ENCODE measurements at places on chromosomes 2 and 18. TPM values are rescaled to one million over a fixed set of nuclear protein-coding genes. Genes with fewer than 3 reads are reported as not detected.
A peak's percentile ranks its signal among the peaks of the same experiment; 100 is the strongest.

Gene TSPYL6
- not detected for total RNA-seq

Gene GKN2
- total RNA-seq, result not detected

Gene UGT1A3
- total RNA-seq, result not detected

Gene ST8SIA3
- total RNA-seq, result not detected

Gene YWHAQ
- 456 TPM for total RNA-seq

DNA sequence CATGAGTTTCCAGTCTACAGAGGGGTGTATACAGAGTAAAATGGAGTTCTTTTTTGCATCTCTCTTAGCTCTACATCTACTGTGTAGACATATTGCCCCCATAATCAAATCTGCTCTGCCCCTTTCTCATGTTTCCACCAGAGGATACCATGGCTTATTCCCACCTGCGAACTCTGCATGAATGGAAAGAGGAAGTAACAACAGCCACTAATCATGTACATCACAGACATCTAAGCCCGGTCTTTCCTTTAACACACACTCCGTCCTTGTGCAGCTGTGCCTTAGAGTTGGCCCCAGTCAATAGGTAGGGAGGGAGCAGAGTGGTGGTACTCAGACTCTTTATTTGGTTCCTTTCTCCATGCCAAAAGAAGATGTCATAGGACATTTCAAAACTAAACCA is 147.3 kb upstream of the NRP2 start:
- H3K36me3 ChIP-seq, result no peaks in the 10 kb centered on the region
- H3K4me1 ChIP-seq, result no peaks in the 10 kb centered on the region
- no peak overlapping the region for H3K4me3 ChIP-seq

GRCh38 chr2:191800874-191801273 is 46.0 kb downstream of the CAVIN2 start:
- no peaks in the 10 kb centered on the region for H3K36me3 ChIP-seq
- H3K4me3 ChIP-seq, result no peak overlapping the region
- H3K27me3 ChIP-seq, result no peaks in the 10 kb centered on the region
- DNase-seq, result no peak
- no peaks in the 10 kb centered on the region for H3K4me1 ChIP-seq

Gene ARHGAP15
- not detected for total RNA-seq

- peak overlapping the region; percentile 53 for H3K27ac ChIP-seq
- peaks cover 18% of the 10 kb centered on the region for H3K4me1 ChIP-seq
- DNase-seq, result peak; percentile 83
- no peaks in the 10 kb centered on the region for H3K27me3 ChIP-seq
- H3K36me3 ChIP-seq, result no peaks in the 10 kb centered on the region
These were observed 1.1 kb downstream of the TLK1 start for GRCh38 chr2:171159372-171160118.

Gene C2orf81
- 0.71 TPM for total RNA-seq

- no peaks in the 10 kb centered on the region for H3K36me3 ChIP-seq
- H3K27me3 ChIP-seq, result no peaks in the 10 kb centered on the region
- peak; percentile 66 for DNase-seq
- peak overlapping the region; percentile 60 for H3K27ac ChIP-seq
- H3K4me3 ChIP-seq, result no peak overlapping the region
- peaks cover 51% of the 10 kb centered on the region for H3K4me1 ChIP-seq
These were observed 55.3 kb upstream of the AFF3 start for GRCh38 chr2:100197631-100198153.

DNA sequence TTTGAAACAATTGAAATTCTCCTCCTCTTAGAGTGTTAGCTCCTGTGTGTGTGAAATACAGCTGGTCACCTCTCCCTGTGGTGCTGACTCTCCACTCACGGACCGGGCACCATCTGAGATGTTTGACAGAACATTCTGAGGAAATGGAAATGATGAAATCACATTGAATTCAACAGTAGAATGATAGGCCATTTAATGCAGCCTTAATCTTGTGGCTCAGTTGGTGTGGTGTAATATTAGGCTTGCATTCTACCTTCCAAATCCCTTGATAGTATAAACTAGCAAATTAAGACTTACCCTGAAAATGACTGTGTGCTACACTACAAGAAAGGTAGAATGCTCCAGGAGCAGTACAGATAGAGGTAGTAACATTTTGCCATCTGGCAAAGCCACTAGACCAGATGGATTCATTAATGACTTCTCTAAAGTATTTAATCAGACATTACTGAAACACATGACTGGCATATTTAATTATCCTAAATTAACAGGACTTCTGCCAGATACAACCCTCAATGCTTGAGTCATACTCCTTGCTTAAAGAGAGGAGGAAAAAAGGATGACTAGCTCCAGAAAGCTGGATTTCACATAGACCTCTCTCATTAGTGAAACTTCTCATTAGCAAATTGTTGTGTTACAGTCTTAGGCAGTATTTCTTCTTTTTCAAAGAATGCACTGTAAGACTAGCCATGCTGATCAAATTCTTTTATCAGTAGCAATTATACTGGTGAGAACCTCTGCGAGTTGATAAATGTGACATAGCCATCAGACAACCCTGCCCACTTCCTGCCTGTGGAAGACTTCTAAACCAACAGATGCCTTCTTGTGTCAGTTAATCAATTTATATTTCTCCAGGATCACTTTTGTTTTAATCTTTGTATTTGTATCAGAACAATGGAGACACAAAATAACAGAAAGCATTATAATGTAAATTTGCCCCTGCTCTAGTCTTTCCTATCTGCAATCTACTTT is 80.6 kb downstream of the EML6 start:
- DNase-seq, result no peak
- no peak overlapping the region for H3K27ac ChIP-seq
- H3K27me3 ChIP-seq, result peaks cover 11% of the 10 kb centered on the region
- no peaks in the 10 kb centered on the region for H3K36me3 ChIP-seq
- no peaks in the 10 kb centered on the region for H3K4me1 ChIP-seq
- H3K4me3 ChIP-seq, result no peak overlapping the region

Gene HOXD1
- total RNA-seq, result 10.4 TPM

Gene EIF2B4
- 43.7 TPM for total RNA-seq

Gene IL37
- total RNA-seq, result not detected

- H3K4me3 ChIP-seq, result no peak overlapping the region
- no peaks in the 10 kb centered on the region for H3K36me3 ChIP-seq
- H3K27me3 ChIP-seq, result no peaks in the 10 kb centered on the region
- peaks cover 14% of the 10 kb centered on the region for H3K4me1 ChIP-seq
These were observed 101.6 kb downstream of the AP1S3 start for GRCh38 chr2:223735659-223736244.

DNA sequence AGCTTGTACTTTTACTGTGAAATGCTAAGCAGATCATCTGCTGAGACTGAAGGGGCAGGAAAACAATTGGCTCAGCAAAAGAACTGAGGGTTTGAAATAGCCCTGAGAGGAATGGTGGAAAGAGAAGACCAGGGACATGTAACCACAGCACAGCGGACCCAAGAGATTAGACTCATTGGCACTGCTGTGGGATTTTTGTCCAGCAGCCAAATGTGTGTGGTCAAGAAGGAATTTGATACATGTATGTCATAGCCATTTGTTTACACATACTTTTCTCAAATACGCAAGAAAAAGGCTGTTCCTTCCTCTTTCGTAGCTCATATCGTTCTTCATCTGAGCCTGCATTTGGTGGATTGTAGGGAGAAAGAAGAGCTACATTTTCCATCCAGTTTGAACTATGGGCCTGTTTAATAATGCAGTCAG is 73.8 kb downstream of the TRABD2A start:
- no peaks in the 10 kb centered on the region for H3K4me1 ChIP-seq
- no peak overlapping the region for H3K27ac ChIP-seq
- DNase-seq, result peak; percentile 7
- H3K27me3 ChIP-seq, result no peaks in the 10 kb centered on the region
- H3K4me3 ChIP-seq, result no peak overlapping the region

Gene WDR43
- 60.6 TPM for total RNA-seq

DNA sequence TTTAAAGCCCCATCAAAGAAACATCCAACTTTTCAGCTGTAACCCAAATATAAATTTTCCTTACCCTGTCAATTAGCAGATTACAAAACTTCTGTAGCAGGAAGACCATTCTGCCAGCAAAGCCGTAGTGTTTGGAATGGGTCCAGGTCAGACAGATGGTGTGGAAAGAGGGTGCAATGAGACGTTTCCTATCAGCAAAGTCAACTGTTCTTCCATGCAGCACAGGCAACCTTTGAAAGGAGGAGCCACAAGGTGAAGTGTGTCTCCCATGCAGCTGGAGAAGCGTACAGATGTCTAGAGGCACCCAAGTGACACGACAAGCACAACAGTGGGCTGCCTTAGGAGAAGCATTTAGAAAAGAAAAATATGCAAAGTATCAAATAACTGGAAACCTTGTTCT is 83.7 kb downstream of the SP3 start:
- H3K4me1 ChIP-seq, result no peaks in the 10 kb centered on the region
- peak; percentile 49 for DNase-seq
- H3K27ac ChIP-seq, result no peak overlapping the region

GRCh38 chr2:10517351-10518043 is 69.4 kb upstream of the ODC1 start:
- H3K27ac ChIP-seq, result no peak overlapping the region
- H3K27me3 ChIP-seq, result no peaks in the 10 kb centered on the region
- H3K4me3 ChIP-seq, result no peak overlapping the region

DNA sequence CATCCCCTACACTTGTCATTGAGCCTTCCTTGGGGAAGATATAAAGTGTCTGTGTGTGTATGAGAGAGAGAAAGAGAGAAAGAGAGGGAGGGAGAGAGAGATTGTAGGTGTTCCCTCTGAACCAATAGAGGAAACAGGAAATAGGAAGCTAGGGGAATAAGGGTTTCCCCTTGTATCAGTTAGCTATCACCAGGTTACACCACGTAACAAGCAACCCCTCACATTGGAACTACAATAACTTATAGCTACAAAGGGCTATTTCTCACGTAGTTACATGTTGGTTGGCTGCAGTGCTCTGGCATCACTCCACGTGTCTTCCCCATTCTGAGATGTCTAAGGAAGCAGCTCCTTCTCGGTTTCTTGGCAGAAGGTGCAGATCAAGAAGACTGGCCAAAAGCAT is 41.0 kb upstream of the ARL4C start:
- no peak overlapping the region for H3K27ac ChIP-seq
- no peak overlapping the region for H3K4me3 ChIP-seq
- H3K36me3 ChIP-seq, result no peaks in the 10 kb centered on the region

DNA sequence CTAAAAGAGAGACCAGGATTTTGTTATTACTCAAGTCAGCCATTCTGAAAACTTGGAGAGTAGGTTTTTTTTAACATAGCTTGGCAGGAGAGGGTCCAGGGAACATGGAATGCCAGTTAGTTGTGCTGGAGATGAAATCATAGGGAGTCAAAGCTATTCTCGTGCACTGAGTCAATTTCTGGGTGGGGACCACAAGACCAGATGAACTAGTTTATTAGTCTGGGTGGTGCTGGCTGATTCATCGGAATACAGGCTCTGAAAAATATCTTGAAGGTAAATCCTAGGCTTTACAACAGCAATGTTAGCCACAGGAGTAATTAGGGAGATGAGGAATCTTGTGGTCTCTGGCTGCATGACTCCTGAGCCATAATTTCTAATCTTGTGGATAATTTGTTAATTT is 921.4 kb downstream of the TRIB2 start:
- no peak overlapping the region for H3K4me3 ChIP-seq
- no peaks in the 10 kb centered on the region for H3K27me3 ChIP-seq
- H3K36me3 ChIP-seq, result no peaks in the 10 kb centered on the region
- no peak for DNase-seq
- no peaks in the 10 kb centered on the region for H3K4me1 ChIP-seq
- no peak overlapping the region for H3K27ac ChIP-seq

DNA sequence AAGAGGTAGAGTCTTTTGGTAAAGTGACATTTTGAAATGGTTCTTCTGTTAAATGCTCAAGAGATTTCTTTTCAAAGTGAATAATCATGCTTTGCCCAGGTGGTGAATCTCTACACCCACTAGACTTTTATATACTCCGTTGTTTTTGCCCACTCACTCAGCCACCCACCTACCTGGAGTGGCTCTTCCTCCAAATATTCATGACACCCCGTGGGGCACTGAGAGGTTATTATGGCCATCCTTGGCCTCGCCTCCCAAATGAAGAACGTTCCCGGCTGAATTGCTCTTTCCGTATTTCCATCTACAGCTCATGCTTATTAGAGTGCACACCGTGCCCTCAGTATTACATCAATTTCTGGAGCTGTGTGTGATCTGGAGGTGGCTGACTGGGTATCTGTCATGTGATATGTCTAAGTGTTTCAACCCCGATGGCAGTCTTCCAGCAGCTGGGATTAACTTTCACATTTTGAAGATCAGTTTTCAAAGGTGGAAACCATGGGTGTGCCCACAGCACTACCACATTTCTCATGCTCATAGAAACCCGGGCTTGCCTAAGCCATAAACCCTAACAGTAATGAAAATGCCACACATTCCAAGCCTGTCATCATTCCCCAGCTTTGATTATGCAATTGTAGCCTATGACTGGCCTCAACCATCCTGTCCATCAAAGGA is 406.6 kb upstream of the MMADHC start:
- H3K27ac ChIP-seq, result no peak overlapping the region
- H3K27me3 ChIP-seq, result no peaks in the 10 kb centered on the region
- no peak for DNase-seq
- no peaks in the 10 kb centered on the region for H3K36me3 ChIP-seq
- peaks cover 14% of the 10 kb centered on the region for H3K4me1 ChIP-seq

DNA sequence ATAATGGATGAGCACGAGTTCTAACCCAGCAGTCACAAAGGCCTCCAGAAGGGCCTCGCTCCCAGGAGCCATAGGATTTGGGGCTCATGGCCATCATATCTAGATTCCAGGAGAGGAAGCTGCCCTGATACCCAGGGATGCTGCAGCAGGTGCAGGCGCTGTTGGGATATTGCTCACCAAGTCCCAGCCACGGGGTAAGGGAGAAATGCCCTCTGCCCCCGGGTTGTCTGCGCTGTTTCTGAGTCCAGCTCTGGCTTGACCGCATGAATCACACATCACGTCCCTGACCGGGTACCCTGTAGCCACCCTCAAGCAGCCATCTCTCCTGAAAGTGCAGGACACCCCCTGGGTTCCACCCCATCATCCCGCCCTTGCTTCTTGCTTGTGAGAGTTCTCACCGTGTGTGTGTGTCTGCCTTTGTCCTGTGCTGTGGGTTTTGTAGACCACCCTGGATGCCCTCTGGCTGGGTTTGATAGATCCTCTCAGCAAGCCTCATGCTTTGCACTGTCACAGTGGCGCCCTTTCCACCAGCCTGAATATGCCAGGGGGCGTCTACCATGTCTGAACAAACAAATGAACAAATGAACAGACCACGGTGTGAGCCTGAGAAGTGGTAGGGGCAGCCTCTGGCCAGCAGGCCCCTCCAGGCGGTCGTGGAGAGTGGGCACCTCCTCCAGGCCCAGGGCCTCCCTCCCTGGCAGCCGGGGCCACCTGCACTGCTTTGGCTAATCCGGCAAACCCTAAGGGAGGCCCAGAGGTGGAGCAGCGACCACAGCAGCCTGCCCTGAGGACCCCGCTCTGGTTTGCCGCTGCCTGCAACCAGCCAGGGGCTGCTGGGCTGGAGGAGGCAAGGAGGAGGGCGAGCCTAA is 32.1 kb downstream of the ADRA2B start:
- H3K27ac ChIP-seq, result no peak overlapping the region
- DNase-seq, result no peak
- H3K36me3 ChIP-seq, result no peaks in the 10 kb centered on the region
- H3K4me3 ChIP-seq, result no peak overlapping the region
- no peaks in the 10 kb centered on the region for H3K4me1 ChIP-seq

All from endothelial cell of umbilical vein (primary cell).